ENCODE measurements at places on chromosomes 3 and 15.

GRCh38 chr15:31023841-31024240 lies 32.4 kb upstream of the MTMR10 start:
- DNase-seq: no peak

- DNase-seq: no peak
Observed at GRCh38 chr3:152524198-152525140, 255.7 kb downstream of the MBNL1 start.

- no peak for DNase-seq
Observed at GRCh38 chr15:55770261-55770660, 27.3 kb upstream of the PRTG start.

DNA sequence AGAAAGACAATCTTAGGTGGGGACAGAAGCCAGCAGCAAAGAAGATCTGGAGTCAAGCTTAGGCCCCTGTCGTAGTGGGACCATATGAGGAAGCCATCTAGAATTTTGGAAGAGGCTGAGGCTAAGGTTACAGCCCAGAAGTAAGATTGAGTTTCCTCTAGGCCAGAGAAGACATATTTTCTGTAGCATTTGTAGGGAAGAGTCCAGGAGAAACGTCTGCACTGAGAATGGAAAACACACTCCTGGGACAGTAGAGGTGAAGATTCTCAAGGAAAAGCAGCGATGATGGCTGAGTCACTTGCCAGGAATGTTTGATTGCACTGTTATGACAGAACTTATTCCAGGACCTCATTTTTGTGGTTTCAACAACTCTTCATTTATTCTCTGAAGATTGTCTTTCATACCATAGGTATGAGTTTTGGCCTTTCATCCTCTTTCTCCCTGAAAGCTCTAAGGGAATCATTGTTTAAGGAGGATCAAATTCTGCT lies 107.2 kb downstream of the GTPBP8 start:
- no peak for DNase-seq

DNA sequence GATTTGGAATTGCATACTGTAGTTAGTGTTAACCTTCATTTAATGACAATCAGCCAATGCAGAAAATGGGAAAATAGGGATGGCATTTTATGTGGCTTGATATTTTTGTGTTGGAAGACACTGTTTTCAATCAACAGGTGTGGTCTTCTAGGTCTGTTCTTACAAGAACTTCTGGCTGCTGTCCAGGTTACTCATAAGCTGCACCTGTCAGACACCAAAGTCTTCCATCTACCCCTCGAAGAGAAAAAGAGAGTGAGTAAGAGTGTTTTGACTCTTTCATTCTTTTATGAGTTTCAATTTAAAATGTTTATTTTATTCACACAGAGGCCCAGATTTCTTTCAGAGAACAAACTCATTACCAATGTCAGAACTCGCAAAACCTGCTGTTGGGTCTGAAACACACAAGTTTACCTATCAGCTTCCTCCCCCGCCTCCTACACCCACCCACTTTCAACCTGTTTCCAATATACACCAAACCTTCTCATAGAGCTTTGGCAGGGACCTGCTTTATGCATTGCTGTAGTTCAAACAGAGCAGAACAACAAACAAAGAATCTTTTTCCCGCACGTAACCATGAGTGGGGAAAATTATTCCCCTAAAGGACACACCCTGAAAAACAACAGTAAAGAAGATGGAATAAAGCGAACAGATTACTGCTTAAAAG lies 767.7 kb upstream of the ALCAM start:
- no peak for DNase-seq

GRCh38 chr3:108780235-108780634 lies 23.0 kb upstream of the RETNLB start:
- no peak for DNase-seq

GRCh38 chr3:111851511-111851954 lies 7.5 kb upstream of the PHLDB2 start:
- DNase-seq: no peak
